ENCODE measurements at places on chromosomes 1 and 21. TPM values are rescaled to one million over a fixed set of nuclear protein-coding genes. Genes with fewer than 3 reads are reported as not detected.

The LRRIQ3 gene
- total RNA-seq: 0.44 TPM

- H3K4me1 ChIP-seq: no peaks in the 10 kb centered on the region
- H3K27me3 ChIP-seq: no peaks in the 10 kb centered on the region
- no peak overlapping the region for H3K4me3 ChIP-seq
- peak; percentile 19 for DNase-seq
- no peaks in the 10 kb centered on the region for H3K36me3 ChIP-seq
These were observed 1069.4 kb upstream of the ADGRL2 start for GRCh38 chr1:80731241-80731894.

The CYP4B1 gene
- 11.5 TPM for total RNA-seq

The ACOT11 gene
- 64.8 TPM for total RNA-seq

DNA sequence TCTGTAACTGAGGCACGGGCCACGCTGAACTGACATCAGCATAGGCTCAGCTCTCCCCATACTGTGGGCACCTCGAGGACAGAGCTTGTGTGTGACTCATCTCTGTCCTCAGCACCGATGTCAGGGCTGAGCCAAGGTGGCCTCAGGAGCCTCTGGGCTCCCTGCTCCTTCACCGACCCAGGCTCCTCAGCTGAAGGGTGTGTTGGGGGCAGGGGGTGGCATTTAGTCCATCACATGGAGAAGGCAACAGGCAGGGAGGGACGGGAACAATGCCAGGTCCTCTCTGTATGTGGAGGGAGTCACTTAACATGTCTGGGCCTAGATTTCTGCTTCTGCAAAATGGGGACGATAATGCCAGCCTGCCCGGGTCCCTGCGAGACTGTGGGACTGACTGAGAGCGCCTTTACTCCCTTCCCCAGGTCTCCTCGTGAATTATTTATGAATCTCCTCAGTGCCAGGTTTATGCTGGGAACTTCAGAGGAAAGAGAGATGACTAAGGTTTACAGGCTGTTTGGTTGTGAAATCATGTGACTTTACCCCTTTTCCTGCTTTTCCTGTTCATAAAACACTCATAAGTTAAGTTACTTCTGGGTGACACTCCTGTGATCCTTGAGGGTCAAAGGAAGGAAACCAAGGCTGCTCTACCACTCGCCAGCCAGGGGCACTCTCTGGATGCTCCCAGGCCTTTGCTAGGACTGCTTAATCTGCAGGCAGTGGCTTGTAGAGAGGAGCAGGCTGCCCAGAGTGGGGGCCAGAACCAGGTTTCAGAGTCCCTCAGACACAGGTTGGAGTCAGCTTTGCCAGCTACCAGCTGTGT lies 16.2 kb downstream of the TTC39A start:
- H3K4me1 ChIP-seq: no peaks in the 10 kb centered on the region
- no peak for DNase-seq
- H3K27ac ChIP-seq: no peak overlapping the region
- no peaks in the 10 kb centered on the region for H3K27me3 ChIP-seq

The EPHA2 gene
- total RNA-seq: 9.6 TPM

DNA sequence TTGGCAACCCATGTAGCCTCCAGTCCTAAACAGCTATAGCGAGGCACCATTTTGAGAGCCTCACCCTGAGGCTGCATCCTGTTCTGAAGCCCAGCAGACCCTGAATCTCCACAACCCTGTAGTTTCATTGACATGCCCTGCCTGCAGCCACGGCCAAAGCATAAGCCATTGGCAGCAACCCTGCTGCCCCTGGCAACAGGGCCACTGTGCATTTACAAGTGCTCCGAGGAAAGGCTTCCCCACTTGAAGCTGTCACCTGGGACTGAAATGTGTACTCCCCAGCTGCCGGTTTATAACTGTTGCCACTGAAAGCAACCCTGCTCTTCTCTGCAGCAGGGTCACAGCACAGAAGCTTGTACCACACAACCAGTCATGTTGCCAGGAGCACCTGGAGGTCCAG lies 124.2 kb upstream of the OLFM3 start:
- H3K27ac ChIP-seq: no peak overlapping the region
- no peak overlapping the region for H3K4me3 ChIP-seq
- H3K27me3 ChIP-seq: no peaks in the 10 kb centered on the region
- H3K4me1 ChIP-seq: no peaks in the 10 kb centered on the region

- DNase-seq: no peak
- no peaks in the 10 kb centered on the region for H3K36me3 ChIP-seq
- no peak overlapping the region for H3K4me3 ChIP-seq
- H3K27me3 ChIP-seq: no peaks in the 10 kb centered on the region
- H3K27ac ChIP-seq: no peak overlapping the region
- peaks cover 14% of the 10 kb centered on the region for H3K4me1 ChIP-seq
These were observed 33.1 kb upstream of the GORAB start for GRCh38 chr1:170498876-170499275.

GRCh38 chr1:3907031-3907534 lies 7.0 kb upstream of the C1orf174 start:
- H3K4me3 ChIP-seq: no peak overlapping the region
- DNase-seq: no peak
- H3K27me3 ChIP-seq: peaks cover 36% of the 10 kb centered on the region
- peaks cover 5% of the 10 kb centered on the region for H3K4me1 ChIP-seq
- no peaks in the 10 kb centered on the region for H3K36me3 ChIP-seq

GRCh38 chr1:169495916-169496315 lies 10.2 kb upstream of the SLC19A2 start:
- no peaks in the 10 kb centered on the region for H3K36me3 ChIP-seq
- peaks cover 9% of the 10 kb centered on the region for H3K4me1 ChIP-seq
- H3K27me3 ChIP-seq: peaks cover 5% of the 10 kb centered on the region
- no peak for DNase-seq
- H3K27ac ChIP-seq: no peak overlapping the region
- no peak overlapping the region for H3K4me3 ChIP-seq

- H3K4me1 ChIP-seq: no peaks in the 10 kb centered on the region
- no peaks in the 10 kb centered on the region for H3K27me3 ChIP-seq
- no peak overlapping the region for H3K4me3 ChIP-seq
These were observed 68.5 kb upstream of the PDE4B start for GRCh38 chr1:65724151-65724550.

The C1orf167 gene
- total RNA-seq: 2.5 TPM

The CRYBG2 gene
- not detected for total RNA-seq

The TAS1R1 gene
- not detected for total RNA-seq

DNA sequence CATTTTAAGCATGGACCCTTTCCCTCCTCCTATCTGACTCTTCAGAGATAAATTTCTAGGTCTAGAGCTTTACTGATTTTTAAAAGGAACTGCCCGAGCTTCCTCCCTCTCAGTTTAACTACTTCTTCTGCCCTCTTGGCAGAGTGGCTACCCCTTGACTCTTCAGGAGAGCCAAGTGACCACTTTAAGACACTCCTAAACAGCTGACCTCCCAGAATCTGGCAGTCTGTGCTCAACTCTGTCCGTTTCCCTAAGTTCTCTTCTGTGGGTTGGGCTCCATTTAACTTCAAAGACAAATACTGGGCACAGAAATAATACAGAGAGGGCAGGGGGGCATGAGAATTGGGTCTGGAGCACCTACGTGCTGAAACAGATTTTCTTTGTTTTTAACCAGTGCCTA lies 196.3 kb upstream of the FOXD3 start:
- no peaks in the 10 kb centered on the region for H3K4me1 ChIP-seq
- H3K36me3 ChIP-seq: no peaks in the 10 kb centered on the region
- peaks cover 10% of the 10 kb centered on the region for H3K27me3 ChIP-seq
- H3K27ac ChIP-seq: no peak overlapping the region
- DNase-seq: no peak
- no peak overlapping the region for H3K4me3 ChIP-seq

The HOOK1 gene
- 4.0 TPM for total RNA-seq

DNA sequence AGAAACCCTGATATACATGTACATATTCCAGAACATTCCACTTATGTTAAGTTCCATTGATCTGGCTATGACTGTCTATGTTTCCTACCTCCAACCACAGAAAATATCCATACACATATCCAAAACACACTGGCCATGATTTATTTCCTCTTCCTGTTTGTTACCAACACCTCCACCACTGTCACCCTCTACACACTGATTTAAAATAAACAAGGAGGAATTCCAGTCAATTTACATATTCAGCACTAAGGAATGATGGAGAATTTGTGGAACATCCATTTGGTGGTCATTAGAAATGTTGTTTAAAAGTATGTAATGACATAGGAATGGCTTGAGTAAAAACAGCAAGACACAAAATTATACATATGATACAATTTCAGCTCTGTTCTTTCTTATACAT lies 5.5 kb upstream of the STX6 start:
- H3K4me1 ChIP-seq: peaks cover 17% of the 10 kb centered on the region
- no peak overlapping the region for H3K4me3 ChIP-seq
- H3K27me3 ChIP-seq: no peaks in the 10 kb centered on the region
- no peaks in the 10 kb centered on the region for H3K36me3 ChIP-seq

DNA sequence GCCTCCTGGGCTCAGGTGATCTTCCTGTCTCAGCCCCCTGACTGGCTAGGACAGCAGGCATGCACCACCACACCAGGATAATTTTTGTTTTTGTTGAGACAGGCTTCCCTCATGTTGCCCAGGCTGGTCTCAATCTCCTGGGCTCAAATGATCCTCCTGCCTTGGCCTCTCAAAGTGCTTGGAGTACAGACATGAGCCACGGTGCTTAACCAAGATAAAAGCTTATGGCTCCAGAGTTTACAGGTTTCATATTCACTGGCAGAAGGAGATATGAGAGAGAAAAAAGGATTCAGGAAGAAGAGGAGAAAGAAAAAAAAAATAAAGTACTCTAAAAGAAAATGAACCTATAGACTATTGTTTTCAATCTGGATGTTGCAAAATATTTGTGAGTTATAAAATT lies 748.8 kb upstream of the NCAM2 start:
- no peaks in the 10 kb centered on the region for H3K4me1 ChIP-seq
- H3K27me3 ChIP-seq: no peaks in the 10 kb centered on the region
- H3K36me3 ChIP-seq: no peaks in the 10 kb centered on the region
- H3K4me3 ChIP-seq: no peak overlapping the region
- no peak for DNase-seq

DNA sequence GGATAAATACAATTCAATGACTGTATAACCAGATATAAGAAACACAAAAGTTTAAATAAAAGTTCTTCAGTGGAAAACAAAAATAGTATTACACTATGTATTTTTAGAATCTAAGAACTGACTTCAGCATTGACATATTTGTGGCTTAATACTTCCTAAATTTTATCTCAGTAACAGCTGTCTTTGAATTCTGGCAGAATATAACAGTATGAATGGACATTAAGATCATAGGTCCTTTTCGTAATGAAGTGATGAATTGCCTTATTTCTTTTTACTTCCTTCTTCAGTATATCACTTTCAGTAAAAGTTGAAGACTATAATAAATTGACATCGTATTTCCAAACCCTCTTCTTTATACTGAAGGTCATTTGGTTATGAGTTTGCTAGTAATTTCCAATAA lies 1030.0 kb downstream of the MRPL39 start:
- no peaks in the 10 kb centered on the region for H3K27me3 ChIP-seq
- H3K36me3 ChIP-seq: no peaks in the 10 kb centered on the region
- no peak overlapping the region for H3K27ac ChIP-seq

- H3K27ac ChIP-seq: no peak overlapping the region
- H3K4me3 ChIP-seq: no peak overlapping the region
- no peaks in the 10 kb centered on the region for H3K36me3 ChIP-seq
- no peak for DNase-seq
These were observed 1.9 kb upstream of the SFT2D2 start for GRCh38 chr1:168223681-168224540.

GRCh38 chr1:25036117-25036546 lies 106.1 kb upstream of the RUNX3 start:
- no peak overlapping the region for H3K27ac ChIP-seq
- no peaks in the 10 kb centered on the region for H3K4me1 ChIP-seq
- DNase-seq: no peak
- no peaks in the 10 kb centered on the region for H3K36me3 ChIP-seq
- no peak overlapping the region for H3K4me3 ChIP-seq
- peaks cover 41% of the 10 kb centered on the region for H3K27me3 ChIP-seq

DNA sequence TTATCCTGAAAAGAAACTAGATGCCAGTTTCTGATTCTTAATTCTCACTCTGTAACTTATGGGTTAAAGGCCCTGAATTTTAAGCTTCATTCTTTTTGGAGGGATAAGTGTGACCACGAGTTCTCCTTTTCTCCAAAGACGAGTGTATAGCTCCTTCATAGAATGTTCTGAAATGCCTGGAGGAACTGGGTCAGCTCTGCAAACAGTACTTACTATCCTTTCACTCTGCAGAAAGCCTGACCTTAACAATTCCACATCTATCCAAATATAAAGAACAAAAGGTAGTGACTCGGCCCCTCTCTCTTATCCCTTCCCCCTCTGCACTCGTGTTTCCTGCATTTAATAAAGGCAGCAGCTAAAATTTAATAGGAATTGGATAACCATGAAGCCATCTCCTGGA lies 150.5 kb downstream of the LYPLAL1 start:
- no peak for DNase-seq
- H3K4me3 ChIP-seq: no peak overlapping the region
- H3K36me3 ChIP-seq: peaks cover 15% of the 10 kb centered on the region
- no peak overlapping the region for H3K27ac ChIP-seq

DNA sequence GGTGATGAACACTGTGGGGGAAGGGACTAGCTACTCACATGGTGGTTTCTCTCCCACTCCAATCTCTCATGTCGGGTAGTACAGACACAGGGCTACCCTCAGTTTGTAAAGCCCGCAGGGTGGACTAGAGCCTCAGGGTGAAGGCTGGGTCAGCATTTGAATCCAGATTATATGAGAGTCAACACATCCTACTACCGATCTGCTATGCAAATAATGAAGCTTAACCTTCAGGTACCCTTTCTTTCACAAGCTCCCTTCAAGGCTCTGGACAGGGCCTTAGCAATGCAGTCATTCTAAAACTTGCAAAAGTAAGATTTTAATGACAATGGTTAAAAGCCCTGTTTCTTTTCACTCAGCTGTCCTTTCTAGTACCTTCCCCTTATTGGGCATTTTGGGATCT lies 5.5 kb upstream of the ZBED6 start:
- H3K27ac ChIP-seq: no peak overlapping the region
- H3K27me3 ChIP-seq: no peaks in the 10 kb centered on the region
- peaks cover 3% of the 10 kb centered on the region for H3K4me1 ChIP-seq
- no peak for DNase-seq
- no peak overlapping the region for H3K4me3 ChIP-seq

DNA sequence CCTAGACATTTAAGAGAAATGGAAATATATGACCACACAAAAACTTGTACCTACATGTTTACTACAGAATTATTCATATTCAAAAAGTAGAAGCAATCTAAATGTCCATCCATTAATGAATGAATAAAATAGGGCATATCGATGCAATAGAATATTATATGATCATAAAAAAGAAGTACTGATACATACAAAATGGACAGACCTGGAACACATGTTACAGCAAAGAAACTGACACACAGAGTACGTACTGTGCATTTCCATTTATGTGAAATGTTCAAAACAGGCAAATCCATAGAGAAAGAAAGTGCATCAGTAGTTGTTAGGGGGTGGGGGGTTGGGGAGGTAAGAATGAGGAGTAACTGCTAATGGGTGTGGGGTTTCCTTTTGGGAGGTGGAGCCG lies 39.2 kb downstream of the B3GALNT2 start:
- no peak overlapping the region for H3K27ac ChIP-seq
- no peaks in the 10 kb centered on the region for H3K4me1 ChIP-seq
- peaks cover 45% of the 10 kb centered on the region for H3K36me3 ChIP-seq
- DNase-seq: no peak
- no peaks in the 10 kb centered on the region for H3K27me3 ChIP-seq
- H3K4me3 ChIP-seq: no peak overlapping the region

- H3K27ac ChIP-seq: no peak overlapping the region
- DNase-seq: no peak
- no peak overlapping the region for H3K4me3 ChIP-seq
- H3K36me3 ChIP-seq: peaks cover 32% of the 10 kb centered on the region
- no peaks in the 10 kb centered on the region for H3K27me3 ChIP-seq
- peaks cover 45% of the 10 kb centered on the region for H3K4me1 ChIP-seq
These were observed 11.5 kb downstream of the HIPK1 start for GRCh38 chr1:113940365-113941244.
